ENCODE measurements at places on chromosomes 5 and 9.

DNA sequence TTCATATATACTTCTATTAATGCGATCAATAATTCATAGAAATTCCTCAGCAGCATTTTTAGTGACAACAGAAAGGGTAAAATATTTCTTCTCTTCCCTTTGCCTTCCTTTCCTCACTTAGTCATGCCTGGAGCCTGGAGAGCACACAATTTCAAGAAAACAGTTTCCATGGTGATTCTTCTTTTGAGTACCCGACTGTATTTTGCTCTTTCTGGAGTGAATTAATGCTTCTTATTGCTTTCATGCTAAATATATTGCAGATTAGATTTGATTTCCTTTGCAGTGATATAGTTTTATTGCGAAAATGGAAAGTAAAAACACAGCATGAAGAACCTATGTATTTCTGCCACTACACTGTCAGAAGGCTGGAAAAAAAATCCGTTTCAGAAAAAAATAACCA lies 153.5 kb downstream of the PPP2R2B start:
- DNase-seq, result no peak

DNA sequence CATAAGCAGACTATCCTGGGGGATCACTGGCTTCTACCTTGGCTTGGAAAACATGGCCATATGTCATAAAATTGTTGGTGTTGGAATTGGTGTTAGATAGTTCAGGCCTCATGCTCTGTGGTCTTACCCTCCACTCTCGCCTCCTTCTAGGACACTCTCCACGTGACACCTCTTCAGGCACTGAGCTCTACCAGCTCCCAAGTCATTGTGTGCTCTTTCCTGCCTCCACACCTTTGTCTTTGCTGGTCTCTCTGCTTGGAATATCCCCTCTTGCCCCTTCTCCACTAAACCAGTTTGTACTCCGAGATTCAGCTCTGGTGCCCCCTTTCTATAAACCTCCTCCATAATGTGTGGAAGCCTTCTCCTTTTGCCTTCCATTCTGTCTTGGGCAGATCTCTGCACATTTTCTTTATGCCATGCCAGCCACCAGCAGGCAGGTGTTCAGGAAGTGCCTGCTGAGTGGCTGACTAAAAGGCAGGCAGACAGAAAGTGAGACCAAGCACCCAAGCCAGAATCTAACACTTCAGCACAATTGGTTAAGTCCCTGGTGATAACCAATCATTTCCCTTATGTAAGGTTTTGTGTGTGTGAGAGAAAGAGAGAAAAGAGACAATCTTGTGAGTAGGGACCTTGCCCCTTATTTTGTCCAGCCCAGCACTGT lies 37.7 kb downstream of the SAR1B start:
- DNase-seq, result peak; percentile 22

DNA sequence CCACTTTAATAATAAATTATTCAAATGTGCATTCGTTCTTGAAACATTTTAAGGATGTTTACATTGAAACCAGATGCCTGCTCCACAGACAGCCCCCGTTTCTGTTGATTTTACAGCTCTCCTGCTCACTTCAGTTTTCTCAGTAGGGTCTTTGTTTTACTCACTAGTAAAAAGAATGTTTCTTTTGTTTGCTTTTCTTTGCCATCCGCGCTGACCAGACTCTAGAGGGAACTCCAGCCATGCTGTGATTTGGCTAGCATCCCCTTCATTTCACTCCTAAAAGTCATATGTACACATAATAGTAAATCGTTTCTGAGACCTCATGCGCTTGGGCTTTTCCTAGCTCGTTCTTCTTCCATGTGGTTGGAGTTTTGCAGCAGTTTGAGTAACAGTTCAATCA lies 28.7 kb upstream of the PALM2AKAP2 start:
- no peak for DNase-seq

DNA sequence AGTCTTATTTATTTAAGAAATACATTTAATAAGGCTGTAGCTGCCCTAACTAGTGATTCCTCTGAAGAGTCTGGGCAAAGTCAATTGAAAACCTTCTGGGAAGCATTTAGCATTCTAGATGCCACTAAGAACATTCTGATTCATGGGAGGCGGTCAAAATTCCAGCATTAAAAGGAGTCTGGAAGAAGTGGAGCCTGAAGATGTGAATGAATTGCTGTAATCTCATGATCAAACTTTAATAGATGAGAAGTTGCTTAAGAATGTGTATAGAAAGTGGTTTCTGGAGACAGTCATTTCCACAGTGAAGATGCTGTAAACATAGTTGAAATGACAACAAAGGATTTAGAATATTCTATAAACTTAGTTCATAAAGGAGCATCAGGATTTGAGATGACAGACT lies 61.4 kb downstream of the WDR41 start:
- DNase-seq, result no peak

GRCh38 chr9:127589955-127590370 lies 22.1 kb upstream of the STXBP1 start:
- peak; percentile 72 for DNase-seq

GRCh38 chr5:152329761-152330283 lies 75.3 kb downstream of the NMUR2 start:
- no peak for DNase-seq

DNA sequence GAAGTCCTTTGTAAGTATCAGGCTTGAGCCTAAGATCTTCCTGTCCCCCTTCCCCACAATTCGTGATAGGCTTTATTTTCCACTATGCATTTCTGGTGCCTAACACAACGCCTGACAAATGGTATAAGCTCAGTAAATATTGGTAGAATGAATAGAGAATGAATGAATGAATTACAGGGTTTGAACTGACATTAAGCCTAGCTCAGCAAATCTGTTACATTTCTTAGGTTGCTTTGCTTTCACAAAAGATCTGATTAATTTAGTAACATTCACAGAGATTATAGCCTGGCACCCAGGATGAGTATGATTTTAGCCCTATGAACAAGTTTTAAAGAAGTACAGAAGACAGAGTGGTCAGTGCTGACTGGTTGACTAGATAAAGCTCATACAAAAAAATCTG lies 16.4 kb downstream of the RUSC2 start:
- no peak for DNase-seq

- DNase-seq, result peak; percentile 42
These were observed 820 bp upstream of the NFX1 start for GRCh38 chr9:33289496-33289895.

- DNase-seq, result no peak
These were observed 104.5 kb downstream of the STK32A start for GRCh38 chr5:147339313-147339712.

GRCh38 chr5:150484964-150485692 lies 22.8 kb upstream of the NDST1 start:
- peak; percentile 16 for DNase-seq

GRCh38 chr9:71908825-71909224 lies 2.2 kb downstream of the ABHD17B start:
- no peak for DNase-seq
